ENCODE measurements at places on chromosomes 1 and 21. TPM values are rescaled to one million over a fixed set of nuclear protein-coding genes. Genes with fewer than 3 reads are reported as not detected.

Gene PLA2G2D
- total RNA-seq: not detected

Gene NTMT2
- total RNA-seq: not detected

Gene TLR5
- total RNA-seq: 10.5 TPM

Gene BEND5
- total RNA-seq: 1.5 TPM

All from mesenteric fat pad (tissue), 1 donor.